ENCODE measurements at places on chromosomes 12 and 14. TPM values are rescaled to one million over a fixed set of nuclear protein-coding genes. Genes with fewer than 3 reads are reported as not detected.

PDE3A gene
- not detected for total RNA-seq

KCNA1 gene
- not detected for total RNA-seq

CLEC14A gene
- total RNA-seq: not detected

SSTR1 gene
- not detected for total RNA-seq

ITGB7 gene
- 751 TPM for total RNA-seq

IFNG-AS1 gene
- total RNA-seq: 3.6 TPM

PTPRB gene
- not detected for total RNA-seq

LRTM2 gene
- total RNA-seq: not detected

GNB3 gene
- 1.5 TPM for total RNA-seq

GPHN gene
- total RNA-seq: 25.2 TPM

FOXG1 gene
- not detected for total RNA-seq

NGB gene
- not detected for total RNA-seq

KRT85 gene
- total RNA-seq: not detected

TTC6 gene
- not detected for total RNA-seq

STXBP6 gene
- not detected for total RNA-seq

PRB4 gene
- not detected for total RNA-seq

CEBPE gene
- 0.34 TPM for total RNA-seq

SCN8A gene
- 0.41 TPM for total RNA-seq

FAM222A gene
- 0.80 TPM for total RNA-seq

NACA gene
- 717 TPM for total RNA-seq

ADAMTS20 gene
- total RNA-seq: not detected

Measured in T-helper 1 cell treated with Interleukin-12 subunit alpha and Interleukin-12 subunit beta and Interleukin-4 antibody, amounts not matched to agents 30 ng/mL and 1 ng/mL, for 36 hours (primary cell).